ENCODE measurements at places on chromosomes 12 and 14.

- no peak for DNase-seq
Observed at GRCh38 chr14:55884819-55885218, 233.4 kb upstream of the PELI2 start.

- no peak for DNase-seq
Observed at GRCh38 chr12:89539426-89540223, 13.8 kb upstream of the POC1B start.

- DNase-seq = no peak
Observed at GRCh38 chr12:25718081-25718731, 165.1 kb upstream of the LMNTD1 start.

DNA sequence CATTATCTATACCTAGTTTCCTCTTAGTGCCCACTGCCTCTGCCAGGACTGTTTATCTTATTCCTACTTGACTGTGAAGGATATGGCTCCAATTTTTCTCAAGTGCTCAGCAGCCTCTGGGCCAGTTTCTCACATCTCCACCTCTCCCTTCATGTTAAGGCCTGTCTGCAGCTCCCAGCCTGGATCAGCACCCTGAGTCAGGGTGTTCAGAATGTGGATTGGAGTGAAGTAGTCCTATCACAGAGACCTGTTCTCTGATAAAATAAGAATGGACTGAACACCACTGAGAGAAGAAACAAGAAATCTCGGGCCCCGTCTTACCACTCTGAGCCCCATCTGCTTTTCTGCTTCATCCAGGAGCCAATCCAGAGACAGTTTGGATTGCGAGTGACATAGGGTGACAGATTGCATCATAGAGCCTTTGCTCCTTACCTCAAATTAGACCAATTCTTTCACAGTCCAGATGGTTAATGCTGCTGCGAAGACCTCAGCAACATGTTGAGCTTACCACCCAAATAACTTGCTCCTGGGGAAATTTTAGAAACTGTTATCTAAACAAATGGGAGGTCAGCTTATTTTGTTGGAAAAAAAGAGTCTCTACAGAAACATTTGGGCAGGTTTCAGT, 473.1 kb downstream of the PDZRN4 start:
- no peak for DNase-seq

DNA sequence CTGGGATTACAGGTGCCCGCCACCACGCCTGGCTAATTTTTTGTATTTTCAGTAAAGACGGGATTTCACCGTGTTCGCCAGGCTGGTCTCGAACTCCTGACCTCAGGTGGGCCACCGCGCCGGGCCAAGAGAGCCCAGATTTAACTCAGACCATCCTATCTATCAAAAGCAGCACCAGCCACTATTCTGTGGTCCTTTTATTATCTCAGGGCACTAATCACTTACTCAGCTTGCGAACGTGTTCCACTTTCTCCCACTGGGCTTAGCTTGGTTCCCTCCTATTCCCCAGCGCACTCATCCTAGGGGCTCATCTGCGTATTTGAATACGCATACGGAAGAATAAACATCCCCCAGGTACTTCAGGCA, 16.2 kb upstream of the AACS start:
- DNase-seq = no peak
